ENCODE measurements at places on chromosomes 7 and 10. TPM values are rescaled to one million over a fixed set of nuclear protein-coding genes. Genes with fewer than 3 reads are reported as not detected.

GRB10 gene
- 6.6 TPM for total RNA-seq

NPSR1 gene
- not detected for total RNA-seq

- no peaks in the 10 kb centered on the region for H3K4me1 ChIP-seq
- no peak overlapping the region for H3K27ac ChIP-seq
- H3K36me3 ChIP-seq = no peaks in the 10 kb centered on the region
- H3K4me3 ChIP-seq = no peak overlapping the region
Measured at GRCh38 chr7:89797965-89798598, 356.2 kb upstream of the STEAP1 start.

- H3K27me3 ChIP-seq = peaks cover 9% of the 10 kb centered on the region
- no peaks in the 10 kb centered on the region for H3K4me1 ChIP-seq
- H3K27ac ChIP-seq = no peak overlapping the region
- H3K36me3 ChIP-seq = no peaks in the 10 kb centered on the region
- H3K4me3 ChIP-seq = no peak overlapping the region
- no peak for DNase-seq
Measured at GRCh38 chr10:17349717-17350116, 104.7 kb downstream of the ST8SIA6 start.

CCDC126 gene
- total RNA-seq = 6.3 TPM

WASHC2A gene
- 36.9 TPM for total RNA-seq

GRCh38 chr7:73811760-73812168, 19.0 kb upstream of the CLDN4 start:
- no peaks in the 10 kb centered on the region for H3K4me1 ChIP-seq
- H3K27ac ChIP-seq = no peak overlapping the region
- no peaks in the 10 kb centered on the region for H3K27me3 ChIP-seq
- H3K4me3 ChIP-seq = no peak overlapping the region
- no peaks in the 10 kb centered on the region for H3K36me3 ChIP-seq
- peak; percentile 59 for DNase-seq

All from activated CD8-positive, alpha-beta T cell treated with anti-CD3 and anti-CD28 coated beads, Interleukin-2, amount 10 ng/mL, durations not matched to agents 7 days and 5 days (primary cell).